ENCODE measurements at places on chromosomes 5 and 9.

GRCh38 chr5:111973961-111974360 lies 217.0 kb upstream of the NREP start:
- no peak for DNase-seq

- no peak for DNase-seq
These were observed 27.1 kb downstream of the NR5A1 start for GRCh38 chr9:124479947-124480620.

- DNase-seq: no peak
These were observed 401.8 kb upstream of the ADAMTS16 start for GRCh38 chr5:4738298-4738697.

- no peak for DNase-seq
These were observed 8.1 kb downstream of the MCIDAS start for GRCh38 chr5:55218967-55219366.

DNA sequence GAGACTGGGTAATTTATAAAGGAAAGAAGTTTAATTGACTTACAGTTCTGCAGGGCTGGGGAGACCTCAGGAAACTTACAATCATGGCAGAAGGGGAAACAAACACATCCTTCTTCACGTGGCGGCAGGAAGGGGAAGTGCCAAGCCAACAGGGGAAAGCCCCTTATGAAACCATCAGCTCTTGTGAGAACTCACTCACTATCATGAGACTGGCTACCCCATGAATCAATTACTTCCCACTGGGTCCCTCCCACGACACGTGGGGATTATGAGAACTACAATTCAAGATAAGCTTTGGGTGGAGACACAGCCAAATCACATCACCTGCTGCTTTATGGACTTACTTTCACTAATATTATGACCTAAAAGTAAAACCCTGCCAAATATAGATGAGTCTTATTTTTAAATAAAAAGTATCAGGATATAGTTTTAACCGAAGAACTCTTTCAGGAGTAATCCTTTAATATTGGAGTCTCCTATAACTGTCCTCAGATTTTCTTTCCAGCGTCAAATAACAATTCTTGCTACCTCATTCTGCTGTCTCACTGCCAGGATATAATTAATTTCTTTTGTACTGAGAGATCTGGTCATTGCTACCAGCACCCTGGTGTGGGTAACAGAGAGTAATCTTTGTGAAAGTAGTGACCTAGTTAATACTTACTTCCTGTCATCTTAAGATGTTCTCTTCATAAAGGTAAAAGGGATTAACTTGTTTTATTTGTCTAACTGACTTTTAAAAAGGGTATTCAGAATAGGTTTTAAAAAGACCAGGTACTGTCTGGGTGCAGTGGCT lies 68.6 kb downstream of the NLN start:
- DNase-seq: no peak

GRCh38 chr9:21505425-21506179 lies 23.5 kb upstream of the IFNE start:
- no peak for DNase-seq

GRCh38 chr5:93571114-93571949 lies 9.7 kb downstream of the NR2F1-AS1 start:
- no peak for DNase-seq

DNA sequence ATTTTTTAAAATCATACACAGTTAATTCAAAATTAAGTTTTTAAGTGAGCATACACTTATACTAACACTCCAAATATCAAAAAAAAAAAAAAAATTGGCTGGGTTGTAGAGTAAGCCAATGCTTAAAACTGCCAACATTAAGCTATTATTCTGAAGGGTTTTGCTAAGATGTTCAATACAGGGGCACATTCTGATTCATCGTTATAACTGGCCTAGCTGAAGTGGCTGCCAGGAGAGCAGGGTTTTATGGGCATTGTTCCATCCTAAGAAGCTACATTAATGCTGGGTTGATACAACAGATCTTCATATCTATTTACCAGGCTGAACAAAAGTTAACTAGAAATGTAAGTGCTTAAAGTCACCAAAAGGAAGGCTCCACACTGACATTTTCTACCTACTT lies 13.4 kb downstream of the ELAVL2 start:
- DNase-seq: no peak

- no peak for DNase-seq
These were observed at the start of gene DND1 for GRCh38 chr5:140673187-140673976. TSS of gene DND1 (minus strand) at chr5:140673576. CDS start at chr5:140673542, 34 bp downstream.

GRCh38 chr9:113349445-113350094 lies at the start of gene BSPRY:
TSS of gene BSPRY (plus strand) at chr9:113349541. CDS start at chr9:113349580, 39 bp downstream.
- no peak for DNase-seq

DNA sequence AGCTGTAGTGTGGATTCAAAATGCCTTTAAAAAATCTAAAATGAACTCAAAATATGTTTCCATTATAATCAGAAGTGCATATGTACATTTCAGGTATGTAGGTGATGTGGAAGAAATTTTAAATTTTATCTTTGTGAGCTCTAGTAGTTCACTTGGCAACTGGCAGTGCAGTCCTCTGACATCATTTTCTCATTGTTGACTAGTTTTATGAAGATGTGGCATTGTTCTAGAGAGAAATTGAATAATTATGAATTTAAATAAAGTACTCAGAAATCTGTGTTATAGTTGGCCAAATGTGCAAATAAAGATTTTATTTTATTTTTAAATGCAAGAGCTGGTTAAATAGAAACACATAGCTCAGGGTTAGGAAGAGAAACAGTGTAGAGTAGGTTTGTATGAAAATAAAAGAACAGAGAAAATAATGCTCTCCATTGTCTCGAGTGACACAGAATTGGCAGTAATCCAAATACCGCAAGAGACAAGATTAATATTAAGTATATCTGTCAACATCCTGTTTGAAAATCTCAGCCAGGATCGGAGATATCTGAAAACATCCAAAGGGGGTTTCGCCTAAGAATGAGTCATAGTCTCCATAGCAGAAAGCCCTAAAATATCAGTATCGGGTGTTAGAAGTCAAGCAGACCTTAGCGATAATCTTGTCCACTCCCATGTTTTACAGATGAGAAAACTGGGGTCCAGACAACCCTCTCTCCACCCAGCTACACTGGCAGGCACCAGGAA lies 189.4 kb downstream of the CCDC192 start:
- DNase-seq: no peak

DNA sequence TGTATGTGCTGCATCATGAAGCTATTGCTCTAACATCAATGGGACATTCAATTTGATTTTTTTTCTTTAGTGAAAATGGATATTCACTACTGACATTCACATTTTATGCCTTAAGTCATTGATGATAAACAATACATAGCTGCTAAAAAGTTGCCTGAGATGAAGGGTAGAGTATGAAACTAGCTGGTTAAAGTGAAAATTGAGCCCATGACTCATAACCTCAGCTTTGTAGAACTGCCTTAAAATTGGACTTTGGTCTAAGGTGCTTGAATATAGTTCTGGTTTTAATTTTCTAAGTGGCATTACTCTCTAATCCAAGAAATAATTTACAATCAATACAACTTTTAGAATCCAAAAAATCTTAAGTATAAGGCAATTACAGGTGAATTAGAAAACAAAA lies 740.4 kb upstream of the RIOK2 start:
- DNase-seq: no peak

- DNase-seq: peak; percentile 63
These were observed 7.9 kb downstream of the FCN1 start for GRCh38 chr9:134909511-134910481.

- DNase-seq: no peak
These were observed 42.0 kb downstream of the SSBP2 start for GRCh38 chr5:81708889-81709288.

GRCh38 chr5:6359555-6360322 lies 18.6 kb downstream of the MED10 start:
- peak; percentile 36 for DNase-seq

DNA sequence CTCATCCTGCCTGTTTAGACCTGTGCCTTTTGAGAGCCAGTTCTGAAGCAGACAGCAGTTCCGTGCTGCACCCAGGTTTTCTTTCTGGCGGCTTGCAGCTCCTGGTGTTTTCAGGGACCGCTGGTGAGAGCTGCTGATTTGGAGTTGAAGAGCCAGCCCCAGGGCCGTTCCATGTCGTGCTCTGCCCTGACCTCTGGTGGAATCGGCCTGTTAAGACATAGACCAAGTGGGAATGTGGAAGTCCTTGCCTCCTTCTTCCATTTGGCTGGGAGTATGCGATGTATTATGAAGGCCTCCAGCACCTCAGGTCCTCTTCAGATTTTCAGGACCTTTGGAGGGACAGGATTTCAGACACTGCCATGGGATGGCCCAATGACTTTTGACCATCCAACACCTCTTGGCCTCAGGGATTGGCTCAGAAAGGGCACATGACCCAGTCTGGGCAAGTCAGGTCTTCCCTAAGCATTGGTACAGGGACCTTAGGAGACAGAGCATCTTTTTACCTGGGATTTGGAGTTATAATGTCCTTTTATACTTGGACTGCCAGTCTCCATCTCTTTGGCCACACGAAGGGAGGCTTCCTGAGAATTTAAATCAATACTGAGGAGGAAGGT lies 136.1 kb upstream of the CLINT1 start:
- DNase-seq: no peak

GRCh38 chr5:177103523-177104253 lies 17.0 kb downstream of the FGFR4 start:
- DNase-seq: no peak

DNA sequence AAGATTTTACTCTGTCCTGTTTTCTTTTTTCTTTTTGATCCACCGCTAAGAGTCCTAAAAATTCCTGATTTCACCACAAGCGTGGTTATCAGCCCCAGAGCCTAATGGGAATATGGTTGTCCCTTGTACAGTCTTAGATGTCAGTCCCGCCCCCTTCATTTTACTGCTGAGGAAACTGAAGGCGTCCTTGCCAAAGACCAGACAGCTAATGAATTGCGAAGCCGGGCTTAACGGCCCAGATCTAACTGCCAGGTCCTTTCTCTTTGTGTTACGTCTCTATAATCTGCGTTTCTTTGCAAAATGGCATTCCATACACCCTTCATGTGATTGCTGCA lies 497 bp downstream of the NSA2 start:
- no peak for DNase-seq

DNA sequence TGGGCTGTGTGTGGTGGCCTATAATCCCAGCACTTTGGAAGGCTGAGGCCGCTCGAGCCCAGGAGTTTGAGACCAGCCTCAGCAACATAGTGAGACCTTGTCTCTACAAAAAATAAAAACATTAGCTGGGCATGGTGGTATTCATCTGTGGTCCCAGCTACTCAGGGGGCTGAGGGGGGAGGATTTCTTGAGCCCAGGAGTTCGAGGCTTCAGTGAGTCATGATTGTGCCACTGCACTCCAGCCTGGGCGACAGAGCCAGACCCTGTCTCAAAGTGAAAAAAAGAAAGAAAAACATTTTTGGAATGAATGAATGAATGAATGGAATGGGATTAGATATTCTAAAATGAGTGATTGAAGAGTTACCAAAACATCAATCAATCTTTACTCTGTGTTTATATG lies 85.8 kb downstream of the FGF1 start:
- DNase-seq: no peak

DNA sequence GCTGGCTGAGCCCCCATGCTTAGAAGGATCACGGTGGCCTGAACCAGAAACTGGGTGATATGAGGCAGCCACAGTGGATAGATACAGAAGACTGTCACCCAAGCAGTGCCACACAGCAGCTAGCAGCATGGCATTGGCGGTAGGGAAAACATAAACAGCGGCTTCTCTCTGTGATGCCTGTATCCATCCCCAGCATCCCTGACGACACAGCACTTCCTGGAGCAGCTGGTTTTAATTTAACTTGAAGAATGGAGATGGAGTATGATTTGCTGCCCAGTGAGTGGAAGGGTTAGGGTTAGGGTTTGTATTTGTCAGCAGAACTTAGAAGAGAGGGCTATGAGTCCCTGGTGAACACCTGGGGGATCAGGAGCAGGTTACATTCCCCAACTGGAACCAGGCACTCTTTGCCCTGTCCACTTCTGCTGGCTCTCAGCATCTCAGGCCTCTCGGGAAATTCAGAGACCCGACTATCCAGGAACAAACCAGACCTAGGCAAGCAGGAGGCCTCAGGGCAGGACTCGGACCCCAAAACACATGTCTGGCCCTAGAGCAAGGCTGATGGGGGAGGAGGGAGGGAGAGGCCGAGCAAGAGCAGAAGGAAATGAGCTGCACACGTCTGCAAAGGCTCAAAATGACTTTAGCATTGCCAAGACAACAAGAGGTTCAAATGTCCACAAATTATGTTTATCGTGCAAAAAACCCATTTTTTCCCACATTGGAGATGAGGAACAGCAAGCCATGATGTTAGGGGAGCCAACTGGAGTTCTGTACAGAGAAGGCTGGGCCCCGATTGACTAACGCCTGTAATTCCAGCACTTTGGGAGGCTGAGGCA lies 6.5 kb upstream of the GGTA1 start:
- DNase-seq: no peak

DNA sequence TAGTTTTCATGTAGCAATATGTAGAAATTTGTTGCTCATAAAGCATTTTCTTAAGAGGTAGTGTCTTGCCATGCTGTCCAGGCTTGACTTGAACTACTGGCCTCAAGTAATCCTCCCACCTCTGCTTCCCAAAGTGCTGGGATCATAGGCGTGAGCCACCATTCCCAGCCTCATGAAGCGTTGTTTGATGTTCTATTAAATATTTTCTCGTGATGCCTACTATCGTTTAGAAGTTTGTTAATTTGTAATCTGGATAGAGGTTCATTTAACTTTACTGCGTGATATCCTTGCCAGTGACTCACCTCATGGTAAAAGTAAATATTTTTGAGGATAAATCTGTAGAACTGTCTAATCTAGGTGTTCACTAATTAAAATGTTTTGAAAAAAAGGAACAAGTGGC lies 82.6 kb downstream of the VCAN start:
- DNase-seq: no peak

- no peak for DNase-seq
These were observed 124.7 kb downstream of the GABBR2 start for GRCh38 chr9:98584059-98584458.

DNA sequence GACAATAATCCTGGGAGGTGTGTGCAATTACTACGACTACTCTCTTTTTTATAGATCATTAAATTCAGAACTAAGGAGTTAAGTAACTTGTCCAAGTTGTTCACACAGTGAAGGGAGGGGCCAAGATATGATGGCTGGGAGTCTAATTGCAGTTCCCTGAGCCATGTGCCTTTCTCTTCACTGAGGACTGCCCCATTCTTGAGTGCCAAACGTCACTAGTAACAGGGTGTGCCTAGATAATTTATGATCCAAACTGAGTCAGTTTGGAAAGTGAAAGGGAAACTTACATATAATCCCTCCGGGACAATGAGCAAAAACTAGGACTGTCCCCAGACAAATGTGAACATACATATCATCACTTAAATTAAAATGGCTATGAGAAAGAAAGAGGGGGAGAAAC lies 20.2 kb downstream of the IL7R start:
- DNase-seq: no peak

- no peak for DNase-seq
These were observed 560 bp upstream of the NDUFS6 start for GRCh38 chr5:1800472-1801221.
